ENCODE measurements at places on chromosomes 16 and 17.
A peak's percentile ranks its signal among the peaks of the same experiment; 100 is the strongest.

DNA sequence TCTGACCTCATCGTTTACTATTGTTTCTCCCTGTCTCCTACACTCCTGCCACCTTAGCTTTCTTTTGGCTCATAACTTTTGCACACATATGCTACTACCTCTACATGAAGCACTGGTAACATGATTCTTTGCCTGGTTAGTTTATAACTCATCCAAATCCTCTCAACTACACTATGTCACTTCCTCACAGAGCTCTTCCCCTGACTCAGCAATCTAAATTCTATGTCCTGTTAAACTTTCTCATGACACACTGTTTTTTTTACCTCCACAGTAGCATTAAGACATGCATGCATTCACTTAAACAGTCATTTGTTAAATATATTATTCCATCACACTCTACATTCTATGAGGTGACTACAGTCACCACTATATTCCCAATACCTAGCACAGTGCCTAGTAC, 19.7 kb downstream of the APPBP2 start:
- no peak for DNase-seq

GRCh38 chr16:25370541-25370940, 112.9 kb upstream of the ZKSCAN2 start:
- no peak for DNase-seq

DNA sequence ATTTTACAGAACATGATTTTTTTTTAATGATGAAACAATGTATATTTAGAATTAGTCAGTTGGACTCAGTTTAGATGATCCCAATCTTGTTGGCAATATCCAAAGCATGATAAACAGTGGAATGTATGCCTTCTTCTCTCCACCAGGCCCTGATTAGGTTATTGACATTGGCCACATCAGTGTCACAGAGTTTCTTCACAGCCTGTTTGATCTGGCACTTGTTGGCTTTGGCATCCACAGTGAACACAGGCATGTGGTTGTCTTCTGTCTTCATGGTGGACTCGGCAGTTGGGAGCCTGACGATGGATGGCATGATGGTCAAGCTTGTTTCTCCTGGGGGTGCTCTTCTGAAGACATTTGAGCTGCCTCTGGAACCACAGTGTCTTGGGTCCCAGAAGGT, 317.5 kb downstream of the PMP22 start:
- no peak for DNase-seq

DNA sequence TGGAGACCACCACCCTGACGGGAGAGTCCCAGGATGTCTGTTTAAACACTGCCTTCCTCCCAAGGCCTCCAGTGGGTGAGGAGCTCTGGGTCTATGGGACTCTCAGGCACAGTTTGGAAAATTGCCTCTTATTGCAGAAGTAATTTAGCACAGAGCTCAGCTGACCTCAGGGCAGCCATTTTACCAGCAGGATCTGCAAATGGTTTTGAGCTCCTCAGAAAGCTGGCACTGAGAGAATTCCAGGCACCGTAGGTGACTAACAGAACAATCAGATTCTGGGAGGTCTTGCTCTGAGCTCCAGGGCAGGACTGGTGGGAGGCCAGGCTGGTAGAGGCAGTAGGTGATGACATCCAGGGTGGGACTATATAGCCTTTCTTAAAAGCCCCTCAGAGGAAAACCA, 17.3 kb upstream of the C16orf74 start:
- DNase-seq, result no peak

- no peak for DNase-seq
These were observed 82.9 kb downstream of the KSR1 start for GRCh38 chr17:27539152-27539551.

GRCh38 chr17:28470914-28471366, 2.5 kb upstream of the SLC13A2 start:
- DNase-seq, result no peak

DNA sequence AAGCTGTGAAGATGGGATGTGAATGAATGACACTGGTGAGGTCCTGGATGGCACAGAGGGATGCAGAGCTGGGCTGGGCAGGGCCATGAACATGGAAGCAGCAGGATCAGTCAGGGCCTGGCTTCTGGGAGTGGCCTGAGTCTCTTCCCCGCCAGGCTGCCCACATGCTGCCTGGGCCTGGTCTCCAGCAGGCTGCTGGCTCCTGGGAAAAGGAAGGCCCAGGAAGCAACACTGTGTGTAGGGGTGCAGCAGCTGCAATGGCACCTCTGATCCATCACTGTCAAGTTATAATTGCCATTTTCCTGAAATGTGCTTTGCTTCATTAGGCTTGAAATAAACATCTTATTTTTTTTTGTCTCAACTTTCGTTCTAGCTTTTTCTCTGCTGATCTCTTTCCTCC, 260.2 kb upstream of the N4BP1 start:
- DNase-seq, result no peak

DNA sequence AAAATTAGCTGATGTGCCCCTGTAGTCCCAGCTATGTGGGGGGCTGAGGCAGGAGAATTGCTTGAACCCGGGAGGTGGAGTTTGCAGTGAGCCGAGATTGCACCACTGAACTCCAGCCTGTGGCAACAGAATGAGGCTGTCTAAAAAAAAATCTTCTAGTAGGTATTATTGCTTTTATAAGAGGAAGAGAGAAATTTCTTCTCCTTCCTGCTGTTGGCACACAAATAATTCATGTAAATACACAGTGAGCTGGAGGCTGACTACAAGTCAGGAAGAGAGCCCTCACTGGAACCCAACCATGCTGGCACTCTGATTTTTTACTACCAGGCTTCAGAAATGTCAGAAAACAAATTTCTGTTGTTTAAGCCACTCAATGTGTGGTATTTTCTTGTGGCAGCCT, 6.7 kb downstream of the PRDM7 start:
- no peak for DNase-seq

DNA sequence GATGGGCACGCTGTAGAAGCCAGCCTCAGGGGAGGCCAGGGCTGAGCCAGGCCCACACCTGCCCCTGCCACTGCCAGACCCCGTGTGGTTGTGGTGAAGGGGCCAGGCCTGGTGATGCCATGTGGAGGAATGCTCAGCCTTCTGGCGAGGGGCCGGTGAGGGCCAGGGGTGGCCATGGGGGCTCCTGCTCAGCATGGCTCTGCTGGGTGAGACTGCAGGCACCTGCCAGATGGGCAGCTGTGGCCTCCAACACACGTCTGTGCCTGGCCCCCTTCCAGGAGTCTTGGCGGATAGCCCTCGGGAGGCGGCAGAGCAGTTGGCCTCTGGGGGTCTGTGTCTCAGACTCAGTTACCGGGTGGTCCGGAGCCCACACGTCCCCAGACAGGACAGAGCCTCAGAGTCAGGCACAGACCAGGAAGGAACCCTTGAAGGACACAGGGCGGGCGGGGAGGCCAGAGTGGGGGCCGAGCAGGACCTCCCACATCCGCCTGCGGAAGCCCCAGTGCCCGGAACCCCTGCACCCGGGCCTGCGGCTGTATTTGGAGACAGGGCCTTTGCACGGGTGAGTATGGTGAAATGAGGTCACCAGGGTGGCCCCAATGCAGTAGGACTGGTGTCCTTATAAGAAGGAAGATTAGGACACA, 22.5 kb upstream of the CHMP6 start:
- no peak for DNase-seq

- DNase-seq, result no peak
These were observed 27.7 kb upstream of the CLEC18B start for GRCh38 chr16:74448990-74449389.

DNA sequence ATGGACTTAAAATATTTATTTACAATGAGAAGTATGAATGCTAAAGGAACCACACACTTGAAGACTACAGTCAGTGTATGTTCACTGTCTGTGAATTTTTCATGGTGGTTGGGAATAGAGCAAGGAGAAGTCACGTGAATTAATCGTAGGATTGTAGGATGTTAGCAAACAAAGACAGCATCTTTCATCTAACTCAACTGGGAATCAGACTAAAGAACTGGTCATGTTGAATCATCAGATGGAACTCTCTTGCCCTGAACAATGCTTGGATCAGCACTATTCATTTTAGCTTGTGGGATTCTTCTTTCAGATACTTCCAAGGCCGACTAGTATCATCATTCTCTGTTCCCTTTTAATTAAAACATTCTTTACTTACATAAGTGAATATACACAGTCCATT, 18.1 kb downstream of the KCNJ2 start:
- no peak for DNase-seq

- no peak for DNase-seq
These were observed 242.1 kb upstream of the GSE1 start for GRCh38 chr16:85370881-85371651.

- peak; percentile 3 for DNase-seq
These were observed 68.6 kb upstream of the CBX4 start for GRCh38 chr17:79907850-79908249.

- no peak for DNase-seq
These were observed 13.6 kb downstream of the HEATR6 start for GRCh38 chr17:60065136-60065535.

GRCh38 chr16:4588386-4588785, 26.3 kb downstream of the UBALD1 start:
- DNase-seq, result no peak

DNA sequence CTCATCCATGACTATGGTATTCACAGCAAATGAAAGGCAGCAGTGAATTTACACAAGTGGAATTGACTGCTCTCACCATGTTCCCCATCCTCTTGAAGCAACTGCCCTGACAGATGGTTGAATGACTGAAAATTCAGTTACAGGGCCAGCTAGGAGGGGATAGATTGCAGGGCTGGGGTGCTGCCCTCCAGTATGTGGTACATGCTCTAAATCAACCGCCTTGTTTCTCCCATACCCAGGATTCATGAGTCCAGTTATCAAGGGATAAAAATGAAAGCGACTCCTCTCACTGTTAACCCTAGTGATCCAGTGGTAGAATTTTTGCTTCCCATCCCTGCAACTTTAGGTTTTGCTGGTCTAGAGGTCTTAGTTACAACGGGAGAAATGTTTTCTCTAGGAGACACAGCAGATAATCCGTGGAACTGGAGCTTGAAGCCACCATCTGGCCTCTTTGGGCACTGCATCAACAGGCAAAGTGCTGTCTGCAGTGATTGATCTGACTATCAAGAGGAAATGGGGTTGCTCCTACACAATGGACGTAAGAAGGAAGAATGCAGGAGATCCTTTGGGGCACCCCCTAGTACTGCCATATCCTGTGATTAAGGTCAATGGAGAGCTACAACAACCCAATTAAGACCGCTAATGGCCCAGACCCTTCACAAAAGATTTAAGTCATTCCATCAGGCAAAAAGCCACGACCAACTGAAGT, 32.0 kb downstream of the SCPEP1 start:
- peak; percentile 9 for DNase-seq

- no peak for DNase-seq
These were observed 595.4 kb downstream of the MAF start for GRCh38 chr16:79005096-79005495.

DNA sequence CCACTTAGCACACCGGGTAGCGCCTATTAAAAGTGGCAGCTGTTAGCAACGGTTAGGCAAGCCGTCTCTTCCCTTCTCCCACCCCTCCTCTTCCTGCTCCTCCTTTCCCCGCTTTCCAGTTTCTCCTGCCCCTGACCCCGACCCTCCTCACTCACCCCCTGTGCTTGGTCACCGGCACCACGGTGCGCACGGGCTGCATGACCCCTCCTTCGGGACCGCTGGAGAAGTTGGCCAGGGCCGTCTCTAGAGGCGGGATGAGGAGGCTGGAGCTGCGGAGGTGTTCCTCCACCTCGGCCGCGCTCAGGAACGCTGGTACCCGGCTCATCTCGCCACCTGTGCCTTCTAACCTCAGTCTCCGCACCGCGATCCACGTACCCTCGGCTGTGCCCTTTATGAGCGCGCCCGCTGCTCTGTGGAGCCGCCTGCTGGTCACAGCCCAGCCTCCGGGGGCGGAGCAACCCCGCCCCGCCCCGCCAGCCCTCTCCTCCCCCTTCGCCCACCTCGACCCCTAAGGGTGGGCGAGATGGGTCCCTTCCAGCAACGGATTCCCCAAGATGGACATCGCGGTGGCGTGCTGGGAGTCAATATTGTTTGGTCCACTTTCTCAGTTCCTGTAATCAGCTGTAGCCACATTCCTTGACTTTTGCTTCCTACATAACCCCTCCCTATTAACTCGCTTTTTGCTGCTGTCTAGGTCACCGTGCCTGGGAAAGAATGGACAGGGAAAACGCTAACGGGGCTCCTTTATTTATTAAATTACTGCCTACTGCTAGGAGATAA, at the start of gene CRYM:
TSS of gene CRYM (minus strand) at position 364 of the 780 bp plus-strand sequence. CDS start at position 325, 39 bp downstream.
- no peak for DNase-seq

- no peak for DNase-seq
These were observed 206.8 kb upstream of the SOX9 start for GRCh38 chr17:71914042-71914441.

- no peak for DNase-seq
These were observed 12.3 kb downstream of the CHMP6 start for GRCh38 chr17:81003711-81004475.

GRCh38 chr16:14324581-14324980, 253.5 kb downstream of the MRTFB start:
- DNase-seq, result no peak

- no peak for DNase-seq
These were observed 43.8 kb downstream of the C16orf82 start for GRCh38 chr16:27110524-27110896.

- no peak for DNase-seq
These were observed 82.6 kb downstream of the C16orf78 start for GRCh38 chr16:49455991-49456745.

DNA sequence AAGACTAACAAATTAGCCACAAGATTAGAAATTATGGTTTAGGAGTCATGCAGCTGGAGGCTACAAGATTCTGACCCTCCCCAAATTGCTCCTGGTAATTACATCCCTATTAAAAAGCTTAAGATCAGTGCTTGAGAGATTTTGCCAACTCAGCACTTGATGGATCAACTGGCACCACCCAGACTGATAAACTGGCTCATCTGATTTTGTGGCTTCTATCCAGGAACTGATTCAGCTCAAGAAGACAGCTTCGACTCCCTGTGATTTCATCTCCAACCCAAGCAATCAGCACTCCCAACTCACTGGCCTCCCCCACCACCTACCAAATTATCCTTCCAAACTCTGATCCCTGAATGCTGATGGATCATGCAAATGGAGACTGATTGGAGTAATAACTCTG, 94.8 kb downstream of the TNFRSF13B start:
- no peak for DNase-seq

Data from NCI-H187 treated with DMSO at 0.1 percent for 48 hours (cell line).